ENCODE measurements at places on chromosomes 5 and 9.
A peak's percentile ranks its signal among the peaks of the same experiment; 100 is the strongest.

- H3K36me3 ChIP-seq = no peaks in the 10 kb centered on the region
- no peak overlapping the region for H3K4me3 ChIP-seq
- peaks cover 7% of the 10 kb centered on the region for H3K4me1 ChIP-seq
- no peak for DNase-seq
- no peaks in the 10 kb centered on the region for H3K27me3 ChIP-seq
- no peak overlapping the region for H3K27ac ChIP-seq
These were observed 187.4 kb downstream of the FBXL7 start for GRCh38 chr5:15687401-15687800.

DNA sequence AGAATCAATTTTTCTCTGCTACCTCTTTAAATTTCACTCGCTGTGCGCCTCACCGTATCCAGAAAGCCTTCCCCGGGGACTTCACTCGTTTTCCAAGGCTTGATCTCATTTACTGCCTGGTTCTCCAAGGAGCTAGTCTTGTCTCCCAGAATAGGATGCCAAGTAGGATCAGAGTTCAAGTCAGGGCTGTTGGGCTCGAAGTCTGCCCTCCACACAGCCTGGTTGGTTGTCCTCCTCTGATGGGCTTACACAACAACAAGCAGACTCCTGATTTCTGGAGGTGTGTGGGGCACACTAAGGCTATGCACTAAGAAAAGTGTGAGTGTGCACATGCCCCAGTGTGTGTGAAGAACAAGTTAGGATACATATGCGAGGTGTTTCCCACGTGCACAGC lies 14.0 kb upstream of the TNIP1 start:
- H3K27ac ChIP-seq = peak overlapping the region; percentile 77
- H3K4me3 ChIP-seq = no peak overlapping the region
- DNase-seq = peak; percentile 69
- no peaks in the 10 kb centered on the region for H3K36me3 ChIP-seq
- peaks cover 19% of the 10 kb centered on the region for H3K4me1 ChIP-seq
- H3K27me3 ChIP-seq = no peaks in the 10 kb centered on the region

GRCh38 chr5:73155271-73156222 lies 17.4 kb upstream of the TMEM174 start:
- H3K36me3 ChIP-seq = no peaks in the 10 kb centered on the region
- no peak for DNase-seq
- no peaks in the 10 kb centered on the region for H3K27me3 ChIP-seq
- H3K27ac ChIP-seq = no peak overlapping the region
- no peak overlapping the region for H3K4me3 ChIP-seq

DNA sequence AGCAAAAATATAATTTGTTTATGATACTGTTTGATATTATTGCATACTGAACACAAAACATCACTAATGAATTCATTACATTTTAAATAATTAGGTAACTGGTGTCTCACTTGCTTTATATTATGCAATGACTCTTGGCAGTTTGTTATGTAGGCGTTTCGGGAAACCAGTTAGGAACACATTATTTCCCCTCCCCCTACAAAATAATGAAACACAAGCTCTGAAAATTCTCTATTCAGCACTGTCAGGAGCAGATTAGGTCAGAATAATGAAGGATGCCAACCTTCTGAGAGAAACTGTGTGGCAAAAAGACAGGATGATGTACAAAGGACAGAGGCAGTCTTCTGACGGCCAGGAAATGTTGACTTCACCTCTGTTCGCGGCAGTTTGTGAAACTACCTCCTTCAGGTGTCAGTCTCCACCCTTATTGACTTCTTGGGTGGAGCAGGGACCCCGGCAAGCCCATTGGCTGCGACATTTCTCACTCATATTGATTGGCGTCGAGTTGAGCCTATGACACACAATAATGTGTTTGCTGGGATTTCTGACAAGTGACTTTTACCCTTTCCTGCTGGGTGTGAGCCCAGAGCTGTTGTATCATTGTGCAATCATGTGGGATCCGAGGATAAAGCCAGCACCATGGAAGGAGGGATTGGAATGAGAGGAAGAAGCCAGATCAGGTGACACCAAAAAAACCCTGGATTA lies 33.9 kb downstream of the SH3PXD2B start:
- H3K27me3 ChIP-seq = no peaks in the 10 kb centered on the region
- peaks cover 31% of the 10 kb centered on the region for H3K4me1 ChIP-seq
- H3K4me3 ChIP-seq = no peak overlapping the region
- DNase-seq = no peak
- H3K27ac ChIP-seq = peak overlapping the region; percentile 71
- no peaks in the 10 kb centered on the region for H3K36me3 ChIP-seq

DNA sequence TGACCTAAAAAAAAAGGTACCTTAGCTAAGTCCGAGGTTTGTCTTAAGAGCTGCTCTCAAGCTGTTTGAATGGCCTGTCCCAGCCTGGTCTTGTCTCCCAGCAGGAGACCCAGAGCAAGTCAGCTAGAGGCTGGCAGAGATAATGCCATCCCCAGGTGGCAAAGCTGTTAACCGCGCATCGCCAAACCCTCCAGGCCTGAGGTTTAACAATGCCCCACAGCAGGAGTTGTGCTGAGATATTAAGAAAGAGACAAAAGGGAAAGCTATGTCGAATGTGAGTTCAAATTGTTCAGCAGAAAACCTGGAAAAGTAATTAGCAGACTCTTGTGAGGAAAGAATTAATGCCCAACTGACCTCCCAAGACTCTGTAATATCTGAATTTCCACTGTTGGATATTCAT lies 187.1 kb downstream of the FSTL4 start:
- H3K27me3 ChIP-seq = no peaks in the 10 kb centered on the region
- no peak overlapping the region for H3K4me3 ChIP-seq
- no peak for DNase-seq
- H3K4me1 ChIP-seq = no peaks in the 10 kb centered on the region

- no peaks in the 10 kb centered on the region for H3K27me3 ChIP-seq
- DNase-seq = no peak
- H3K4me1 ChIP-seq = no peaks in the 10 kb centered on the region
- no peak overlapping the region for H3K4me3 ChIP-seq
- H3K36me3 ChIP-seq = peaks cover 63% of the 10 kb centered on the region
These were observed 89.6 kb upstream of the FCN2 start for GRCh38 chr9:134791009-134791408.

DNA sequence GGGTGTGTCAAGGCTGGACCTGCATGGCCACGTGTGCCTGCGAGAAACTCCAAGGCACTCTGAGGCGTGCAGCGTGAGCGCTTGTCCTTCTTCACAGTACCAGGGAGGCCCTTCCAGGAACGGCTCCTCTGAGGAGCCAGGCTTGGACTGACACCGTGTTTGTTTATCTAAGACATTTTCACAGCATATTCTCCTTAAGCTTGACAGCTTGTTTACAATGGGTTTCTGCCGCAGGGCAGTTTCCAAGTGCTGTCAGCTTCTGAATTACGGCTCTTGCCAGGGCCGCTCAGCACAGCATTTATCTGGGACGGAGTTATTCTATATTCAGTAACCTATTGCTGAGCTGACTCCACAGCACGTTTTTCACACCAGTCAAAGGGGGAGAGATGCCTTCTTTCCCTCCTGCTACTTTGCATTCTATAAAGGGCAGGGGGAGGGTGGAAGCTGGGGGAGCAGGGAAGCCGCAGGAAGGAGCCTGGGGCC lies 98.4 kb downstream of the LMNB1 start:
- H3K27me3 ChIP-seq = no peaks in the 10 kb centered on the region
- no peaks in the 10 kb centered on the region for H3K36me3 ChIP-seq
- DNase-seq = no peak

DNA sequence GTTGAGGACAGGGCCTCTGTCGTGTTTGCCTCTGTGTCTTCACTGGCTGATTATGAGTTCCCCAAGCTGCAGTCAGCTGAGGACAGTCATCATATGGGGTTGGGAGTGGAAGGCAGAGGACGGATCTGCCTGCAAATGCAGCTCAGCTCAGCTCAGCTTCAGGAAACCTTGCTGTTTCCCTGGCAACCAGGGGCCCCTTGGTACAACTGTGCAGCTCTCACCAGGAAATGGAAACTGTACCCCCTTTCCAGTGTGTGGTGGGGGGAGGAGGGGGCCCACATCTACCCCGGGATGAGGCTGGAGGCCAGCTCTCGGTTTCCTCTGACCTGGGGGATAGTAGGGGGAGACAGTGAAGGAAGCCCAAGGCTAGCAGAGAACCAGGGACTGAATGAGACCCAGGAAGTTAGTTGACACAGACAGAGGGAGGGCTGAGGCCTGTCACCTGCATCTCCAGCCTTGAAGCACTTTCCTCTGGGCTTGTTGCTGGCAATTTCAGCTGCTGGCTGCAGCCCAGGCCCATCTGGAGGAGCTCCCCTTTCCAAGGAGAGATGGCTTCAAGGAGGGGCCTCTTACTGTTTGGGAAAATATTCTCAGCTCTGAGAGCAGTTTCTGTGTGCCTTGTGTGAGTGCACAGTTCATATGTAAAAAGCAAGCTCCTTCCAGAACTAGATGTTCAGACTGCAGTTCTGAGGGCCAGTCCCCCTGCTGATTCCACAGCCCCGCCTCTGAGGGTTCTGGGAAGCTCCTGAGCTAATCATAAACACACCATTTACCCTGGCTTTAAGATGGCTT lies 6.9 kb downstream of the ANXA6 start:
- no peak for DNase-seq
- H3K27ac ChIP-seq = peak overlapping the region; percentile 31
- no peaks in the 10 kb centered on the region for H3K27me3 ChIP-seq
- no peak overlapping the region for H3K4me3 ChIP-seq

- peak overlapping the region; percentile 60 for H3K27ac ChIP-seq
- peaks cover 6% of the 10 kb centered on the region for H3K4me1 ChIP-seq
- H3K4me3 ChIP-seq = peak overlapping the region; percentile 72
- no peaks in the 10 kb centered on the region for H3K27me3 ChIP-seq
These were observed 1.4 kb downstream of the ADAMTS2 start for GRCh38 chr5:179343719-179344430.

GRCh38 chr5:174420651-174421407 lies 303.6 kb upstream of the MSX2 start:
- H3K27ac ChIP-seq = no peak overlapping the region
- H3K4me1 ChIP-seq = no peaks in the 10 kb centered on the region
- DNase-seq = no peak
- H3K36me3 ChIP-seq = no peaks in the 10 kb centered on the region
- H3K27me3 ChIP-seq = no peaks in the 10 kb centered on the region

GRCh38 chr5:142197098-142197497 lies 88.5 kb downstream of the NDFIP1 start:
- no peak overlapping the region for H3K4me3 ChIP-seq
- no peaks in the 10 kb centered on the region for H3K4me1 ChIP-seq
- H3K36me3 ChIP-seq = no peaks in the 10 kb centered on the region
- H3K27me3 ChIP-seq = no peaks in the 10 kb centered on the region
- H3K27ac ChIP-seq = no peak overlapping the region

DNA sequence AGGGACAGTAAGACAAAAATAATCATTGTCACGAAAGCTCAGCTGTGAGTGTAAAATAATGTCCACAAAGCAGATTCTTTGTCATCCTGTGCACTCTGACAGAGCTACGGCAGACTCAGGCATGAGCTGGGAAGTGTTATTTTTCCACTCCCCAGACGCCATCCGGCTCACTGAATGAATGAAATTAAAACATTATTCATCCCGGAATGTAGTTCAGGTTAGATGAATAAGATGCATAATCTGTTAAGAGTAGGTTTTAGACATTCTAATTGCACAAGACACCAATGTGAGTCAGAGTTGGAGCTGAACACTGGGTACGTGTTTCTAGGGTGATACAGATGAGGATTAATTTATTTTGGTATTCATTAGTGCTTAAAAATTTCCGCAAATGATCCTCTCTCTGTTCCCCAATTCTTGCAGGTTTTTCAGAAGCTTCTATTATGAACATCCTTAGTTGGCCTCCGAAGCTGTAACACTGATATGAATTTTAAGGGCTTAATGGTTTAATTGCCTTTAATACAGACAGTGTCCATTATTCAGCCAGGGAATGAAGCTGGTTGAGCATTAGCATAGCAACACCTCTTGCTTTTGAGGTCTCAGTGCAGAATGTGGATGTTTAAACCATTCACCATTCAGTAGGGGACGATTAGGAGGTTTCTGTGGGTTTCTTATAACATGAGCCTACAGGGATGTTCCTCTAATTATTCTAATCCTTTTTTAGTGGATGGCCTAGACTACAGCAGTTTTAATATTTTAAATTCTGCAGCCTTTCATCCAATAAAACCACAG lies 65.6 kb upstream of the FRRS1L start:
- no peak overlapping the region for H3K27ac ChIP-seq
- H3K27me3 ChIP-seq = no peaks in the 10 kb centered on the region
- H3K36me3 ChIP-seq = no peaks in the 10 kb centered on the region
- no peak overlapping the region for H3K4me3 ChIP-seq

DNA sequence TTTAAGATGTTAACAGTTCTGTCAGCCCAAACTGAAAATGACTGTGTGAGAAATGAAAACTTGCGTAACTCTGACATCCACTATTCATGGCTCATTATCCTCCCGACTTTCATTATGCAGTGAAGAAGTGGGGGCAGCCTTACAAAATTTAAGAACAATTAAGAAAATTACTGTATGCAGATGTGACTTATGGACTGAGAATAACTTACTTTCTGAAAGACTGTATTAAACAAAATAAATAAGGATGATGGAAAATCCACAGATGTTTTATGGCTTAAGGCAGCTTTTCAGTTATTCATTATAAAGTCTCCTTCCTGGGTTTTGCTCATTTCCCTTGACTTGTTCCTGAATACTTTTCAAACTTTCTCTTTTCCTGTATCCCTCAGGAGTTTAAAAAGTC lies 55.2 kb downstream of the GRIN3A start:
- H3K36me3 ChIP-seq = no peaks in the 10 kb centered on the region
- DNase-seq = no peak
- no peaks in the 10 kb centered on the region for H3K27me3 ChIP-seq
- H3K4me1 ChIP-seq = no peaks in the 10 kb centered on the region

- no peaks in the 10 kb centered on the region for H3K27me3 ChIP-seq
- no peak for DNase-seq
- no peak overlapping the region for H3K4me3 ChIP-seq
- H3K36me3 ChIP-seq = no peaks in the 10 kb centered on the region
These were observed 60.7 kb downstream of the NRG2 start for GRCh38 chr5:139982157-139982974.

DNA sequence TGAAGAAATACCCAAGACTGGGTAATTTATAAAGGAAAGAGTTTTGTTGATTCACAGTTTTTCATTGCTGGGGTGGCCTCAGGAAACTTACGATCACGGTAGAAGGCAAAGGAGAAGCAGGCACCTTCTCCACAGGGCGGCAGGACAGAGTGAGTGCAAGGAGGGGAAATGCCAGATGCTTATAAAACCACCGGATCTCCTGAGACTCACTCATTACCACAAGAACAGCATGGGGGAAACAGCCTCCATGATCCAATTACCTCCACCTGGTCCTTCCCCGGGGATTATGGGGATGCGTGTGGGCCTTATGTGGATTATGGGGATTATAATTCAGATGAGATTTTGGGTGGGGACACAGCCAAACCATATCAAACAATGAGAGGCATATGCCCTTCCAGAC lies 18.5 kb upstream of the RORB start:
- H3K36me3 ChIP-seq = no peaks in the 10 kb centered on the region
- no peak overlapping the region for H3K27ac ChIP-seq
- no peak for DNase-seq
- no peak overlapping the region for H3K4me3 ChIP-seq

GRCh38 chr5:88883836-88884607 lies 1.0 kb upstream of the MEF2C start:
- peak overlapping the region; percentile 95 for H3K27ac ChIP-seq
- DNase-seq = peak; percentile 29
- H3K36me3 ChIP-seq = no peaks in the 10 kb centered on the region
- H3K4me3 ChIP-seq = peak overlapping the region; percentile 83
- no peaks in the 10 kb centered on the region for H3K4me1 ChIP-seq
- no peaks in the 10 kb centered on the region for H3K27me3 ChIP-seq

- H3K27ac ChIP-seq = no peak overlapping the region
- H3K36me3 ChIP-seq = no peaks in the 10 kb centered on the region
- no peaks in the 10 kb centered on the region for H3K27me3 ChIP-seq
- DNase-seq = no peak
- no peaks in the 10 kb centered on the region for H3K4me1 ChIP-seq
- H3K4me3 ChIP-seq = no peak overlapping the region
These were observed 98.5 kb upstream of the S1PR3 start for GRCh38 chr9:88892724-88893123.

All from ascending aorta (tissue), 2 donors.